ENCODE measurements at places on chromosomes 3 and 15. TPM values are rescaled to one million over a fixed set of nuclear protein-coding genes. Genes with fewer than 3 reads are reported as not detected.

- no peak overlapping the region for H3K4me3 ChIP-seq
- H3K27me3 ChIP-seq = no peaks in the 10 kb centered on the region
- no peaks in the 10 kb centered on the region for H3K36me3 ChIP-seq
- no peak overlapping the region for H3K27ac ChIP-seq
- peaks cover 6% of the 10 kb centered on the region for H3K4me1 ChIP-seq
Observed at GRCh38 chr3:139718415-139718814, 40.6 kb upstream of the NMNAT3 start.

DNA sequence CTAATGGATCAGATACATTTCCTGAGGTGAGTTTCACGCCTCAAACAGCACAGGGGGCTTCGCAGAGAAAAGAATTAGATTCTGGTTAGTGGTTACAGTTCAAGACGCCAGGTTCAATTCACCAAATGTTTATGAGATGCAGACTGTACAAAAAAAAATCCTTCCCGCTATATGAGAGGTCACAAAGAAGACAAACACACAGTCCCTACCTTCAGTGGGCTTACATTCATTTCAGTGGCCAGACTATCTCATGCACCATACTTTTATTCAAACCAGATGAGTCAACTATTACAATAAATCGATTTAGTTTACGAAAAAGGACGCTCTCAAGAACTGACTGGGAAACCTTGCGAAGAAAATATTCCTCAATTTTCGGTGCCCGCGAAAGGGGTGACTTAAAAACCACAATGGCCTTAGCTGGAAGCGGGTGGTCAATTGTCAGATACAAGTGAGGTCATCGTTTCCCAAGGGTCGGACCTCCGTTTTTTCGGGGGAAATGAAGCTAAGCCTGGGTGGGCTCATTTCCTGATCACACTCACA, 695 bp downstream of the METTL6 start:
- peak overlapping the region; percentile 84 for H3K27ac ChIP-seq
- H3K27me3 ChIP-seq = no peaks in the 10 kb centered on the region
- H3K4me3 ChIP-seq = peak overlapping the region; percentile 96
- no peak for DNase-seq

- no peak overlapping the region for H3K4me3 ChIP-seq
- DNase-seq = peak; percentile 41
- no peak overlapping the region for H3K27ac ChIP-seq
- no peaks in the 10 kb centered on the region for H3K36me3 ChIP-seq
- H3K27me3 ChIP-seq = no peaks in the 10 kb centered on the region
Observed at GRCh38 chr3:42490243-42490642, 12.2 kb upstream of the VIPR1 start.

ZBBX gene
- not detected for total RNA-seq

ILDR1 gene
- not detected for total RNA-seq

- DNase-seq = no peak
- H3K27ac ChIP-seq = no peak overlapping the region
- H3K4me1 ChIP-seq = no peaks in the 10 kb centered on the region
- H3K4me3 ChIP-seq = no peak overlapping the region
Observed at GRCh38 chr15:79887054-79887930, 9.5 kb downstream of the MTHFS start.

Measured in heart right ventricle (tissue), 16 donors.